ENCODE measurements at places on chromosomes 2 and 18.

DNA sequence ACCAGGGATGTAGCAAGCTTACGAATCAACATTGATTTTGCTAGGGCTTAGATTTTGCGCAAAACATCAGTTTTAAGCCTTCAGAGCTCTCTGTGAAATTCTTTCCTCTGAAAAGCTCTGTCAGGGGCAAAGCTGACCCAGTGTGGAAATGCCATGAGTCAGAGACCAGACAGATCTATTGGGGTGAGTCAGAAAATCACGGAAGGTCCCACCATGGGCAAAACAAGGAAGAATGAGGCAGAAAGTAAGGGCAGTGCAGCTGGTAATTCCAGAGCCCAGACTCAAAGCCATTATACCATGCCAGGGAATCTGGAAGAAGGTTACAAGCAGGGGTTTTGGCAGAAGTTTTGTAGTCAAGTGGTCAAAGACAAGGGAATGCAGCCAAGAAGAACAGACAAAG is 256.6 kb upstream of the CTAGE1 start:
- no peak for DNase-seq

DNA sequence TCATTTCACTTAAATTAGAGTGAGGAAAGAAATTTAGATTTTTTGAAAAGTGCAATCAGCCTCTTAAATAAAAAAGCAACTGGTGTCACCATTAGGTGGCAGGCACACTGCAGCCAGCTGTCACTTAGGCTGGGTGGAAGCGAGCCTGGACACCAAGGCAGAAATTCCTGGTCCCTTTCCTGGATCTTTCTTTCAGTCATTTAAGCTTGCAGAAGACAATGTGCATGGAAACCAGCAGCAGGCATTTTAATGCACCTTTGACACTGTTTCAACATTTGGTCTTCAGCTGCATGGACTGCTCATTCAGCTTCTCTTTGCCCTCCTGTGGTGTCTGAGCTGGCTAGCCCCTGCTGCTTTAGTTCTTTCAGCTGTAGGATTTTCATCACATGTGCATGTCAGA is 61.0 kb downstream of the AQP4 start:
- no peak for DNase-seq

- DNase-seq: no peak
Measured at GRCh38 chr18:24876266-24876665, 415.8 kb downstream of the HRH4 start.

- no peak for DNase-seq
Measured at GRCh38 chr2:62074233-62074632, 121.7 kb upstream of the B3GNT2 start.

DNA sequence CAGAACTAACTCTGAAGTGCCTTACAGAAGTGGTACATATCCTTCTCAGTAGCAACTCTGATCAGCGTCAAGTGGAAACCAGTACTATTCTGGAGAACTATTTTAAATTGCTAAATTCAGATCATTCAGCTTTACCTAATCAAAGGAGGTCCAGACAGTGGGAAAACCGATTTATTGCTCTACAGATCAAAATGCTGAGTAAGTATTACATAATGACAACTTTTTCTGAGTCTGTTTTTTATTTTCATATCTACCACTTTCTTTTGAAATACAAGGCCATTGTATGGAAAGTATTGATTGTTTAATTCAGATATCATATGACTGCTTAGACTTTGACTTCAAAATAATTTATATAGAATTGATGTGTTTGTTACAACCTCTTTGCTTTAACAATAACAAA is 68.7 kb downstream of the NBEAL1 start:
- DNase-seq: no peak

- no peak for DNase-seq
Measured at GRCh38 chr2:134906726-134907125, 11.9 kb upstream of the CCNT2 start.

DNA sequence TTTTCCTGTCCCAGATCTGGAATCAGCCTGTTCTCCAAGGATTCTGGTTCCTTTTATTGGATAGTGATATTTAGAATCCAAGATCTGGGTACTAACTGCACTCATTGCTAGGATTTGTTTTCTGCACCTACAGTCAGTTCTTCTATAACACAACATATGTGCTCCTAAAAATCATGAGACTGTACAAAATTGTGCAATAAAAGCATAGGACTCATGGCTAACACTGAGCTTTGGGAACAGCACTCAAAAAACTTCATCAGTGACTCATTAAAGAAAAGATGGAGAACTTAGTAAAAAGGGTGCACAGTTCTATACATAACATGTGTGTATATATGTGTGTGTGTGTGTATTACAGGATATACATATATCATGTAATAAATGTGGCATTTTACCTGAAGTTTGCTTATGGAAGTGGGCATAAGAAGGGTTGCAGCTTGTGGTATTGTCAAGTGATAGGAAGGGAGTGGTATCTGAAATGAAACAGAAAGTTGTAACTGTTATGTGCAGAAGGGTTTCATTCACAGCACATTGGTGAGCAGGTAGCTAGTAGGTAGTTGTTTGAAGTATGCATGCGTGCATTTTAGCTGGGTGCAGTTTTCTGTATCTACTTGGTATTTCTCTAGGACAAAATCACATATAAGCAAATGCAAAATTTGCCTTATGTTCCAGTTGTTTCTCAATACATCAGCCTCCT is 5.9 kb upstream of the SCYGR2 start:
- DNase-seq: no peak

DNA sequence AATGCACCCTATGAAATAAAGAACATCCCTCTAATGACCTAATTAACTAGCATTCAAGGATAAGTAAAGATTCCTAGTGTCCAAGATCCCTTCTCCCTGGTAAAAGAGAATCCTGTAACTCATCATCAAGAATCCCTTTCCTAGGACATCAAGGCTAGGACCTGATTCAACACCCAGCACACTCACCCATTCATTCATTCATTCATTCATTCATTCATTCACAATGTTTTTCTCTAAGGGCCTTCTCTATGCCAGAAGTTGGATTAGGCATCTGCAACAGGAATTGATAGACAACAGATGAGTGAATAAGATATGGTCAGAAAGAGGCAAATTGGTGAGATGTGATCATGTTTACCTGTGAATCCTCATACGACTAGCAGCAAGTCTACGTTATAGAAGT is 126.8 kb downstream of the OSR1 start:
- DNase-seq: no peak

DNA sequence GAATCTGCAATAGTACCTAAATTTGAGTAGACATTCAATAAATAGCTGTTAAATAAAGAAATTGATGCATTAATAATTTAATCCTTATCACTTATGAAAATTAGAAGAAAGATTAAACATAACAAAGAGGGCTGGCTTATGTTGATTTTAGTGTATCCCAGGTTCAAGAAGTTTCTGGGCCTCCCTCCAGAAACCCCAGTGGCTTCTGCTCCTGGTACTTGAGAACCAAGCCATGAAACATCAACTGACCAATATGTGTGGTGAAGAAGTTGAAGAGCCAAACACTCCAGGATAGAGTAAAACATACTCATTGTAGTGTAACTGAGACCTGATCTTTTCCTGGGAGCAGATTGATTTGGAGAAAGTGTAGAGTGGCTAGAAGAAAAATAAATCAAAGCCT is 1465.7 kb upstream of the PIK3C3 start:
- DNase-seq: no peak

DNA sequence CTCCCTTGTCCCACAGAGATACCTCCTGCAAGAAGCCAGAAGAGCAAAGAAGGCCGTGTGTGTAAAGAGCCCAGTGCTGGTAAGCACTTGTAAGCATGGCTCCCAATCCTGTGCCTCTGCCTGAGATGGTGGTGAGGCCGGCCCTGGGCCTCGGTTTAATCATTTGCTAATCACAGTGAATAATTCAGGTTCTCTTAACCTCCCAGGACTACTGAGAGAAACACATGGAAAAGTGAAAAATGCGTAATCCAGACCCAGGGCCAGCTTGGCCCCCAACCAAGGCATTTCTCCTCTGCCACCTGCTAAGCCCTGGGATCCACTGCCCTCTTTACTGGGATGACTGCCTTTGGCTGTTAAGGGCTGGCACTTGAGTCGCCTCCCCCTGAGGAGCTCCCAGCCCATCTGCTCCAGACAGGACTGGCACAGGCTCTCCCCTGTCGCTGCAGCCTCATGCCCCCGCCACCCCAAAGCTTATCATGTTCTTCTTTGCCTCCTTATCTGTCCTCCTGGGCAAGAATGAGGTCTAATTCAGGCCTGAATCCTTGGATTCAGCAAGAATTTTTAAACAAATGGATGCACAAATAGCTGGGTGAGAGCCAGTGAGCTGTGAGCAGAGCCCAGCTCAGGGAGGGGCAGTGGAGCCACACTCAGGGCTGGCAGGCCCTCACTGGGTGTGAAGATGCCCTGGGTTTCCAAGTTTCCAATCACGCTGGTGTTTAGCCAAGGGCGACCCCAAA is 193.9 kb upstream of the HS6ST1 start:
- DNase-seq: no peak

GRCh38 chr2:20649576-20649975 is 1.3 kb downstream of the HS1BP3 start:
- DNase-seq: no peak

- no peak for DNase-seq
Measured at GRCh38 chr18:73829146-73829545, 318.5 kb downstream of the FBXO15 start.

- DNase-seq: no peak
Measured at GRCh38 chr18:13712400-13713131, 13.8 kb downstream of the FAM210A start.

DNA sequence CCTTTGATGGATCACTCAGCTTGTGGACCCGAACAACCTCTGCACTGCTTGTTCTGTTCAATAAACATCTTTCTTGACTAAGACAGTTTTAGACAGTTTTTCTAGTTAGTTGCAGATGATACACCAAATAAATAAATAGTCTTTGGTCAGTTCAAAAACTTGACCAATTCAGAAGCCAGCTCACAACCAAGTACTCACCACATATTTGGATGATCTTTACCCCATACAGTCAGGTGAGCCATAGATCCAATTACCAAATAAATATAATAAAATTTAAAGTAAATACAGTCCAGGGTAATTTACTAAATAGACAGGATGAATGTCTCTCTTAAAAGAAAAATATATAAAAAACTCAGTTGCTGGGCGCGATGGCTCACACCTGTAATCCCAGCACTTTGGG is 18.2 kb downstream of the SCN3A start:
- no peak for DNase-seq

DNA sequence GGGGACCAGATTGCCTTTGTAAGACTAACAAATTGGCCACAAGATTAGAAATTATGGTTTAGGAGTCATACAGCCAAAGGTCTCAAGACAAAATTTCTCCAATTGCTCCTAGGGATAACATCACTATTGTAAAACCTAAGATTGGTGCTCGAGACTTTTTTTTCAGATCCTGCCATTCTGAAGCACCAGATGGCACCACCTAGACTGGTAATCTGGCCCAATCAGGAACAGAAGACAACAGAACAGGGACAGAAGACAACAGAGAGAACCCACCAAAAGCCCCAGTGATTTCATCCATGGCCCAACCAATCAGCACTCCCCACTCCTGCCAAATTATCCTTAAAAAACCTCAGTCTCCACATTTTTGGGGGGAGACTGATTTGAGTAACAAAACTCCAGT is 66.8 kb downstream of the LINC00305 start:
- DNase-seq: no peak

DNA sequence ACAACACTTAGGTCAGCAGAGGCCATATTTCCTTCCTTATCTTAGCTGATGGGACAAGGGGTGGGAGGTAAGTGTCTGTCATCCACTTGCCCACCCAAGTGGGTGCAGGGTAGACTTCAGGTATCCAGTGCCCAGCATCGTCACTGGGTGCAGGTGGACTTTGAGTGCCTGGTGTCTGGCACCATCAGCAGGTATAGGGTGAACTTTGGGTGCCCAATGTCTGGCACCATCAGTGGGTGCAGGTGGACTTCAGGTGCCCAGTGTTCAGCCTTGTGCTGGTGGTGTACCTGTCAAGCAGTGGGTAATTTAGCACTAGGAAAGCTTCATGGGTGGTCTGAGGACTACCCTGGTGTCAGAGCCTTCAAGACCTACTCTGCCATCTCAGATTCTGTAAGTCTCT is 175.6 kb downstream of the SEPTIN10 start:
- no peak for DNase-seq

- DNase-seq: no peak
Measured at GRCh38 chr18:47898055-47898454, 32.4 kb downstream of the SMAD2 start.

GRCh38 chr2:12637754-12638153 is 79.0 kb upstream of the TRIB2 start:
- no peak for DNase-seq

GRCh38 chr2:74304332-74305148 is 38.7 kb downstream of the SLC4A5 start:
- DNase-seq: no peak

DNA sequence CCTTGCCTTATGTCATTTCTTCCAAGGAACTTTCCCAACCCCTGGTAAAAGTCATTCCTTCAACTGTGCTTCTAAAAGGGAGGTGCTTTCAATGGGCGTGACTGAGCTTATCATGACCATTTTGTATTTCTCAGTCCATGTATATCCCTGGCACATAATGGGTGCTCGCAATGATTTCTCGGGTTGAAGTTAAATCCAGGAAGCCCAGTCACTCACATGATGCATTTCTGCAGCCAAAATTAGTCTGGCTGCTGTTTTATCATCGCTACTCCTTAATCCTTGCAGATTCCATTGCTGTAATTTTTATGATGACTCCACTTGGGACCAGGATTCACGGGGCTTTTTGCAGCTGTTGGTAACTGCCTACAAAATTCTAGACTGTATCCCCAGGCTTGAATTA is 25.9 kb upstream of the RFX8 start:
- no peak for DNase-seq

DNA sequence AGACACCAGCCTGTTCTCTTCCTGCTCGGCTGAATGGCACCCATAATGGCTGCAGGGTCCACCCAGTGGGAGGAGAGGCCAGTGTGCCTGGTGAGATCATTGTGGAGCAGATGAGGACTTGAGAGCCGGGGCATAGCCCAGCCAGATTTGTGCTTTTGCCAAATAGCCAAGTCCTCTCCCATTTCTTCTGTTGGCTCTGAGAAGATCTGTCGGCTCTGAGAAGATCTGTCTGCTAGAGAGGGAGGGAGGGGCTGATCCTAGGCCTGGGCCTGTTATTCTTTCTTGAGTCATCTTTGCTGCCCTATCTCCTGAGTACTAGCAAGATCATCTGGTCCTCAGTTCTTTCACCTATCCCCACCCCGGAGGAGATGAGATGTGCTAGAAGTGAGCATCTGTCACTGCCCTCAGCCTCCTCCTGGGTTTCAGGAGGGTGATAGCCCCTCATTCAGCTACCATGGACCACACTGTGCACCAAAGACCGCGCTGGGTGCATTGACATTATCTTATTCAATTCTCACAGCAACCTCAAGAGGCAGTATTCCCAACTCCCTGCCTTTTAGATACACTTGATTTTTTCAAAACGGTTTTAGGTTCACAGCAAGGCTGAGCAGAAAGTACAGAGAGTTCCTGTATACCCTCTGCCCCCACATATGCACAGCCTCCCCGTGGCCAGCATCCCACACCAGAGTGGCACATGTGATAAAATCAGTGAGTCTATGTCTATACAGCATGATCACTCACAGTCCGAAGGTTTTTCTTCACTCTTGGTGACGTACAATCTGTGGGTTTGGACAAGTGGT is 98.6 kb downstream of the CAPN13 start:
- no peak for DNase-seq

GRCh38 chr2:8090748-8091700 is 590.8 kb upstream of the ID2 start:
- no peak for DNase-seq
